Renal pelvis (tissue), 12 donors: ENCODE measurements at places on chromosomes 5 and 9. TPM values are rescaled to one million over a fixed set of nuclear protein-coding genes. Genes with fewer than 3 reads are reported as not detected.

DNA sequence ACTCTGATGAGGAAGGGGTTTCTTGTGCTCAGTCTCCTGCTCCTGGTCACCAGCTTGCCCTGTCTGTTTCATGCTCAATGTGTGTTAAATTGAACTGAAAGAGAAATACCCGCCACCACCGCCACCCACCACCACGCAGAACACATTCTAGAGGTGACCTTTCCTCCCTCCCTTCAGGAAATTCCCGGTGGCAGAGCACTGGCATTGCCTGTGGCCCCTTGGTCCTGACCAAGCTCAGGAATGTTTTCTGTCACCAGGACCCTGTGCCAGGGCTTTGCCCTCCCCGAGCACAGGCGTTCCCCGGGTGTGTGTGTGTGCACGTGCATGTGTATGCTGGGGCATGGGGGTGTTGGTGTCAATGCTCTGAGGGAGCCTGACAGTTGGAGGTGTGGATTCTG, 10.2 kb upstream of the SLC25A51 start:
- DNase-seq, result no peak

Gene SHOC1
- polyA plus RNA-seq, result 0.92 TPM

Gene WNT8A
- polyA plus RNA-seq, result 0.12 TPM

Gene TRPM6
- 0.61 TPM for polyA plus RNA-seq

- peak; percentile 60 for DNase-seq
Measured at GRCh38 chr9:134992755-134993124, 75.0 kb upstream of the FCN1 start.

Gene FOXD4L3
- polyA plus RNA-seq, result 0.11 TPM

DNA sequence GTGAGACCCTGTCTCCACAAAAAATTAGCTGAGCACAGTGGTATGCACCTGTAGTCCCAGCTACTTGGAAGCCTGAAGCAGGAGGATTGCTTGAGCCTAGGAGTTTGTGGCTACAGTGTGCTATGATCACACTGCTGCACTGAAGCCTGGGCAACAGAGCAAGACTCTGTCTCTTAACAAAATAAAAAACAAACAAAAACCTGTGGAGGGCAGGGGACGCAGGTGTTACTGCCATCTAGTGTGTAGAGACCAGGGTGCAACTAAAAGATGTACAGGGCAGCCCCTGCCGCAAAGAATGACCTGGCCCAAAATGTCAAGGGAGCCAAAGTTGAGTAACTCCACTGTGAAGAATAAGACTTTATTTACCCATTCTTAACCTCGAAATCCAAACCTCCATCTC, 27.1 kb downstream of the ASPN start:
- no peak for DNase-seq

- DNase-seq, result no peak
Measured at GRCh38 chr5:56640763-56641406, 174.5 kb upstream of the MAP3K1 start.

DNA sequence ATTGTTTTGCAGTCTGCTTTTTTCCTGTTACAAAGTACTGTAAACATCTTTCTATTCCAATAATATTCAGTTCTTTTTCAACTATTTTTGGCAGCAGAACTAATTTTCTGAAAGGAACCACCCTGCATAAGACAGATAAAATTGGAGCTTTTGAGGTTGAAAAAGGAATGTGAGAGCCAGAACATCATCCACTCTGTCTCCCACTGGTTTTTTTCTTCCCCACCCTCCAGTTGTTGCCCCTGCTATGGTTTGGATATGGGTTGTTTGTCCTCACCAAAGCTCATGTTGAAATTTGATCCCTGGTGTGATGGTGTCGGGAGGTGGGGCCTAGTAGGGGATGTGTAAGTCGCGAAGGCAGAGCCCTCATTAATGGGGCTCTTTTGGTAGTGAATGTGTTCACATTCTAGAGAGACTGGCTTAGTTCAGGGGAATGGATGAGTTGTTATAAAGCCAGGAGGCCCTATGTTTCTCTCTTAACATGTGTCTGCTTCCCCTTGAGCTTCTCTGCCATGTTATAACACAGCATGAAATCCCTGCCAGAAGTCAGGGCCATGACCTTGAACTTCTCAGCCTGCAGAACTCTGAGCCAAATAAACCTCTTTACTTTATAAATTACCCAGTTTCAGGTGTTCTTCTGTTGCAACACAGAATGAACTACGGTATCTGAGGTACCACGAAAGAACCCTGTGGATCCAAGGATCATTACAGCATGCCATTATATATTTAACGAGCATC, 34.8 kb upstream of the MAST4 start:
- DNase-seq, result no peak

DNA sequence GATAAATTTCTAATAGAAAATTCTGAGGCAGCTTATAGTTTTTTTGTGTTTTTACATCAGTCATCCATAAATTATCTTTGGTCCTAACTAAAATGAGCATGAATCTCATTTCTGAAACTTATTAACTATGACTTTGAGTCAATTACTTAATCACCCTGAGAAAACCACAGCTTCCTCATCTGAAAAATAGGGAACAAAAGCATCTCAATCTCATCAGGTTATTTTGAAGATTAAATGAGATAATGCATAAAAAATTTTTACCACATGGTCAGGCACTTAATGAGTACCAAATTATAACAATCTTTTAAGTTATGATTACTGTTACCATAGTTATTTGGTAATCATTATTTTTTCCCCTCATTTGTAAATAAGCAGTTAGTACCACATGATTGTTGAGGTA, 279.1 kb downstream of the MAST4 start:
- DNase-seq, result no peak

Gene MAMDC2
- polyA plus RNA-seq, result 6.0 TPM
